ENCODE measurements at places on chromosomes 6 and 20.

DNA sequence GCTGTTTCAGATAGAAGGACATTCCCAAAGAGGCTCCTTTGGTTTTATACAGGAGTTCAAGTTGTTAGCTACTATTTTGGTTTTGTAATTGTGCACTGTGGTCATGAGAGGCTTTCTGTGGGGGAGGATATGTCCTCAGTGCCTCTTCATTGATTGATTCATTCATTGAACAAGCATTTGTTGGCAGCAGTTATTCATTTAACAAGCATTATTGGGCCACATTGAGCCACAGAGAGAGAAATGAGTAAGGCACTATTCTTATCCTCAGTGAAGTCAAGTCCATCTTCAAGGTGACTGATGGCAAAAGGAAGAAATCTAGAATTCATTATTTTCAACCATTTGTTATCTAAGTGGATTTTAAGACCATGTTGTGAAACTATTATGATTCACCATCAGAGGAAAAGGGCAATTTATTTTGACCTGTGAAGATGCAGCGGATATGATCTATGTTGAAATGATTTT is 697.2 kb upstream of the CITED2 start:
- no peak for DNase-seq

GRCh38 chr6:132405143-132405915 is 4.1 kb upstream of the MOXD1 start:
- DNase-seq: no peak

DNA sequence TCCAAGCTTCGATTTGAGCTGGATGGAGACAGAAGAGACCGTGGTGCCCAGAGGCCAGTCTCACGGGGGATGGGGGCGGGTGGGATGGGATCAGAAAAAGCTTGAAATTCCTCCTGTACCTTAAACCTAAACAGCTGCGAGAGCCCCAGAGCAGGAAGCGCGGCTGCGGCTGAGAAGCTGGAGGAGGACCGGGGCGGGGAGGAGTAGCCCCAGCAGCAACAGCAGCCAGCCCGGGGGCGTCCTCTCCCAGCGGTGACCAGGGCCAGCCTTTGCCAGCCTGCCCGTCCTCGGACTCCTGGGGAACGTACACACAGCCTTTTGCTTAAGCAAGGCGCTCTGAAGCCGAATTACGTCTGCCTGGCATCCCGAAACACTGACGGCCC is 17.4 kb upstream of the PRDM13 start:
- no peak for DNase-seq

GRCh38 chr6:132511210-132511830 is 1.6 kb downstream of the STX7 start:
- DNase-seq: no peak

GRCh38 chr20:15673206-15673605 is 900.0 kb downstream of the KIF16B start:
- DNase-seq: no peak

- no peak for DNase-seq
Measured at GRCh38 chr20:36477475-36477874, 63.8 kb upstream of the MYL9 start.

GRCh38 chr6:37822851-37823682 is 3.5 kb downstream of the ZFAND3 start:
- no peak for DNase-seq

DNA sequence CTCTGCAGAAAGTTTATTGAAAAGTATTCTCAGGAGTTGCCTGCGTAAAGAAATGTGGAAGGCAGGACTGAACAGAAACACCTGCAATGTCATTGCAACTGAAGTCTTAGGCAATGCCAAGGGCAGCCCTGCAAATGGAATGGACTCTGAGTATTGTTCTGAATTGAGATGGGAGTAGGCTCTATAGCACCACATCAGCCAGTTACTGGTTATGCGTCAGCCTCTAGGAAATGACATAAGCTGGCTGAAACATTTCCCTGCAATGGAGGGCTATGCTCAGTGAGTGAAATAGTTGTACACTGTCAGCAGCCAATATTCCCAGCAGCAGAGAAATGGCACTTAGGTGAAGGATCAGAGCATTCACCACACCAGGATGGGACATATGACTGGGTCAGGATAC is 13.8 kb upstream of the GJE1 start:
- DNase-seq: no peak

DNA sequence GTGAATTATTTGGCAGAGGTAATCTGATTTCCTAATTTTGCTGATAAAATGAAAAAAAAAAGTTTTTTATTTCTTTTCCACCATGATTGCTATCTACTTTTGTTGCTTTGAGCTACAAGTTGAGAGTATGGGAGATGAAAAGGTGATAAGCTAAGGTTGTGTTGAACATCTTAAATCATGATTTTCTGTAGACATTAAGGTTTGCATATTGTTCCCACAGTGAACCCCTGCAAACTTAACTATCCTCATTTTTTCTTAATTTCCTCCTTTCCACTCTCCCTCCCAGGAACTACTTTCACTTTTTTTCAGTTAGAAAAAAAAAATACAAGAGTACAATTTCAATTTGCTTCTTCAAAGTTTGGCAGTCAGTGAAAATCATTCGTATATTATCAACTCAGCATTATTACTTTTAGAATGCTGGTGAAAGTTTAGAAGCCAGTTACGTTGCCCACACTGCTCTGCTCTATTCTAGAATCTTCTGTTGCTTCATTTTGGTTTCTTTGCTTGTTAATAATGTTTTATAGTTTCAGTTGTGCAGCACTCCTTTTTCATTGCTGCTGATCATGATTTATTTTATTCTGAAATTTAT is 673.8 kb upstream of the CITED2 start:
- no peak for DNase-seq

DNA sequence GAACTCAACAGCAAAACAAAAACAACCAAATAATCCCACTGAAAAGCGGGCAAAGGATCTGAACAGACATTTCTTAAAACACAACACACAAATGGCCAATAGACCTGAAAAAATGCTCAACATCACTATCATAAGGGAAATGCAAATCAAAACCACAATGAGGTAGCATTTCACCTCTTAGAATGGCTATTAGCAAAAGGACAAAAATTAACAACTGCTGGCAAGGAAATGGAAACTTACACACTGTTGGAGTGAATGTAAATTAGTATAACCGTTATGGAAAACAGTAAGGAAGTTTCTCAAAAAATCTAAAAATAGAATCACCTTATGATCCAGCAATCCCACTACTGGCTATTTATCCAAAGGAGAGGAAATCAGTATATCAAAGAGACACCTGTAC is 20.9 kb downstream of the FAM8A1 start:
- DNase-seq: no peak

- no peak for DNase-seq
Measured at GRCh38 chr20:2402271-2402980, 21.7 kb downstream of the TGM6 start.

DNA sequence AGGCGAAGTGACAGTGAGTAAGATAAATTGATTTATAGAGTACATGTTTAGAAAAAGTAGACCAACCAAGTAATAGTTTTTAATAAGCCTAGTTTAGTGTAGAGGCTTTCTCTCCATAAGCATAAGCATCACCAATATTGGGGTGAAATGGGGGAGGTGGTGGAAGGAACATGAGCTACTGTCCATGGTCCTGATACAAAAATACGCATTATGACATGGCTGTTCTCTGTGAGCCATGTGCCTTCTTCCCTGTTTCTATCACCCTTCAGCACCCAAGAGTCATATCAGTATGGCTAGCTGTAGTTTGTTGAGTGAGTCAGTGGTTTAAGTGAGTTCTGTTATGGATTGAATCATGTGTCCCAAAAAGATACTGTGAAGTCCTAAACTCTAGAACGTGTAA is 150.8 kb downstream of the EDN1 start:
- no peak for DNase-seq

- DNase-seq: no peak
Measured at GRCh38 chr6:30150671-30151395, 10.2 kb downstream of the TRIM10 start.

- DNase-seq: no peak
Measured at GRCh38 chr20:53806683-53807401, 213.2 kb upstream of the ZNF217 start.

DNA sequence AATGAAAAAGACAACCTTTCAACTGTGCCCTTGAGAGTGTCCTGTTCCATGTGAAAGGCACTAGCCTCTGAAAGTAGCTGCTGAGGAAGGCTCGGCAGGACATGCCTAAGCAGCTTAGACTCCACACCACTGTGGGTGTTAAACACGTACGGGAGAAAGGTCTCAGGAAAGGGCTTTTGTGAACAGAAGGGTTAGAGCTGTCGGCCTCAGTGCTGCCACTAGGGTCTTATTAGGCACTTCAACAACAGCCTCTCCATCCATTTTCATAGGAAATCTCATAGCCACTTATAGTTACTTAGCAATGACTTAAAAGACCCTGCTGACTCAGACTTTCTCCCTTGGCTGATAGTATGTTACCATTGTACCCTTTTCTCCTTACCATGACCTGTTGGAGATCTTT is 662.8 kb downstream of the TBC1D32 start:
- no peak for DNase-seq

- DNase-seq: no peak
Measured at GRCh38 chr6:170385506-170385905, 78.9 kb downstream of the FAM120B start.

- DNase-seq: no peak
Measured at GRCh38 chr20:59359906-59360725, 59.7 kb downstream of the EDN3 start.

GRCh38 chr6:159914565-159914923 is 23.8 kb downstream of the MAS1 start:
- DNase-seq: no peak

GRCh38 chr6:73983367-73983766 is 287.4 kb downstream of the CD109 start:
- no peak for DNase-seq

- DNase-seq: no peak
Measured at GRCh38 chr6:7424967-7425807, 35.6 kb downstream of the RIOK1 start.

DNA sequence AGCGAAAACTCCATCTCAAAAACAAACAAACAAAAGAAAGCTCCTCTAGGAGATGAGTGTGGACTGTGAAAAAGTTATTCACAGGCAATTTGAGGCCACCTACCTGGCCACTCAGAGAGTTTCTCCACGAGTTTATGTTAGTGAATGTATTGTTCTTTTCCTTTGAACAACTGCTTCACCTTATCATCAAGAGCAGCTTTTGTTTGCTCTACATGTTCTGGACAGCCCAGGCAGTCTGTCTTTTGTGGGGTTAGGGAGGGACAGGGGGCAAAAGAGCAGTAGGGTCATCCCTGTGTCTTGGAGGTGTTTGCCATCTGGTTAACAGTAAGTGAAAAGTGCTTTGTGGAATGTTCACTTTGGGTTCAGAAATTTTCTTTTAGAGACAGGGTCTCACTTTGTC is 8.0 kb downstream of the CASS4 start:
- DNase-seq: no peak

DNA sequence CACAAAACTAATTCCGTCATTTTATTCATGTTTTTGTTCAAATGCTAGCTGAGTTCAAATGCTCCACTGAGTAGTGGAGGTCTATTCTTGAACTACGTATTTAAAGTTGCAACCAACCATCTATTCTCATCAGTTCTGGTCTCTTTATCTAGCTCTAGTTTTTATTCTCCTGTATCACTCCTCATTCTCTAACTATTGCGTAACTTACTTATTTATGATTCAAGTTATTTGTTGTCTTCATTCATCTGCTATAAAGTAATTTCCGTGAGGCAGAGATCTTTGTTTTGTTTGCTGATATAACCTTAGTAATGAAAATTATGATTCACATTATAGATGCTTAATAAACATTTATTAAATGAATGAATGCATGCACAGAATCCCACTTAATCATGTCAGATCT is 221.6 kb upstream of the ASCC3 start:
- no peak for DNase-seq

DNA sequence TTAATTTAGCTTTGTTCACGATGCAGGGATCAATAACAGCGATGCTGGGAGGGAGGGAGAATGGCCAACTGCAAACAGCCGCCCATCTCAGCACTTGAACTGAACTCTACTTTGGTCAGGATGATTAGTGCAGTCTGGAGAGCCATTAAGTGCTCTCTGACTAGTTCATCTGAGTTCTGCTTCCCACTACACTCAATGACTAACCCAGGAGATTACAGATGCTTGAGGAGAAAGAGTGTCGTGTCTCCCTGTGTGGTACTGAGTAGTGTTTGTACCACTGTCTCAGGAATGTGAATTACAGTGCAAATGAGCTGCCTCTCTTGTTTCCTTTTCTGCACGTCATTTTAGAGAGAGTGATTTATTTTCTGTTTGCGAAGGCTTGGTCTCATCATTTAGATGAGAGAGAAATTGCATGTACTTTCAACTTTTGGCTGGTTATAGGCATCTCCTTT is 23.5 kb downstream of the CARMIL1 start:
- DNase-seq: no peak

GRCh38 chr20:52060794-52061714 is 130.5 kb downstream of the ZFP64 start:
- no peak for DNase-seq

GRCh38 chr6:72461144-72461543 is 160.7 kb upstream of the KCNQ5 start:
- no peak for DNase-seq

DNA sequence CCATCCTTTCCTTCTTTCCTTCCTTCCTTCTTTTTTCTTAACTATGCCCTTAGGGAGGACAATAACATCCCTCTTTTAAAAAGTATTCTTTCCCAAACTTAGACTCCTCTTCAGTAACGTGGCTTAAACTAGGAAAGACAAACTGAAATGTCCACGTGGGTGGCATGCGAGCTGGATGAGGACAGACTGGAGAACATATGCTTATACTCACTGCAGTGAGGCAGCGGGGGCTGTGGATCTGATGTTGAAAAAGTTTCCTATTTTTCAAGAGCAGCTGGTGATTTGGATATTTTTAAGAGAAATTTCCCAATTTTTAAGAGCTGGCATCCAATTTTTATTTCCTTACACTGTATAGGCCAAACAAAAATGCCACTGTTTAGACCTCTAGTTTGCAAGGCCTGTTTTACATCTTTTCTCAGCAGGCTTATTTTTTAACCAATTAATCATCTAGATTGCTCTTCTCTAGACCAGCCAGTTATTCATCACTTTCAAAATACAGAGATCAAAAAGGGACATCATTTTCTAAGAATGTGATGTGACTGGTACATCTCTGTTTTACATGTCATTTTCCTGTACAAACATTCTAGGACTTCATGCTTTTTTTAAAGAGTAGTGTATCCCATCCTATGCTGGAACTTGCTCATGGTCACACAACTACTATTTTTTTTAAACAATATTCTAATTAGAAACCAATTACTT is 226.5 kb downstream of the BTBD9 start:
- DNase-seq: no peak

- no peak for DNase-seq
Measured at GRCh38 chr6:153058291-153058690, 55.8 kb upstream of the MTRF1L start.

- DNase-seq: no peak
Measured at GRCh38 chr20:63092660-63093215, 86.0 kb upstream of the BHLHE23 start.

DNA sequence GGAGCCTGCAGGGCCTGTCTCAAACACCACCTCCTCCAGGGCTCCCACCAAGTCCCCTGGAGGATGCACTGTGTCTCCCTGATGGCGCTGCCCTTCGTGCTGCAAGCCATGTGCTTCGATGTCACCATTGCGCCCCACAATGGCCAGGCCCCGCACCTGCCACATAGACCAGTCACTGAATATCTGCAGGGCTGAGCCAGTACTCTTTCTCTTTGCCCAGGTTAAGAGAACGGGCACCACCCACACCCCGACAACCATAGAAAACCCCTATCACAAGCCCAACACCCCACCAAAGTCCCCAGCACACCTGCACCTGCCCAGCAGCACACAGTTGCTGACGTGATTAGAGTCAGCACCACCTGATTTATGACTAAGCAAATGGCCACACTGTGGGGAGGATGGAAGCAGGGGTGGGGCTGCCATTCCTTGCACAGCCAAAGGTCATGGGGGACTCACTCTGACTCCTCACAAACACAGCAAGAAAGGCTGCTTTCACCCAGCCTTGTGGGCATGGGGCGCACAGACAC is 104.3 kb downstream of the SLC23A2 start:
- DNase-seq: no peak
